ENCODE measurements at places on chromosomes 7 and 10.

DNA sequence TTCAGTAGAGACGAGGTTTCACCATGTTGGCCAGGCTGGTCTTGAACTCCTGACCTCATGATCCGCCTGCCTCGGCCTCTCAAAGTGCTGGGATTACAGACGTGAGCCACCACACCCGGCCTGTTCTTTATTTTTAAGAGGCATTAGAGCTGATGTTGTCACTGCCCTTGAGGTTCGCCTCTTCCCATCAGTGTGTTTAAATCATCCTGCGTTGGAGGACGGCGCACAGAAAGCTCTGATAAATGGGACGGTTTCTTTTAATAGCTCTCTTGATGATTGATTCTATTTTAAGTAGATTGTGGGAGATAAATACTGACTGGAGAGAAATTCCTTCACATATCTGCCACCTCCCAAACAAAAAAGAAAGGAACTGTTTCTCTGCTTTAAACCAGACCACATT, 29.0 kb downstream of the UPP1 start:
- DNase-seq: no peak

GRCh38 chr10:23516530-23516929, 77.7 kb downstream of the OTUD1 start:
- DNase-seq: no peak

GRCh38 chr7:48390388-48391327, 219.4 kb downstream of the ABCA13 start:
- no peak for DNase-seq

- no peak for DNase-seq
Measured at GRCh38 chr7:52498366-52498765, 537.1 kb upstream of the POM121L12 start.

DNA sequence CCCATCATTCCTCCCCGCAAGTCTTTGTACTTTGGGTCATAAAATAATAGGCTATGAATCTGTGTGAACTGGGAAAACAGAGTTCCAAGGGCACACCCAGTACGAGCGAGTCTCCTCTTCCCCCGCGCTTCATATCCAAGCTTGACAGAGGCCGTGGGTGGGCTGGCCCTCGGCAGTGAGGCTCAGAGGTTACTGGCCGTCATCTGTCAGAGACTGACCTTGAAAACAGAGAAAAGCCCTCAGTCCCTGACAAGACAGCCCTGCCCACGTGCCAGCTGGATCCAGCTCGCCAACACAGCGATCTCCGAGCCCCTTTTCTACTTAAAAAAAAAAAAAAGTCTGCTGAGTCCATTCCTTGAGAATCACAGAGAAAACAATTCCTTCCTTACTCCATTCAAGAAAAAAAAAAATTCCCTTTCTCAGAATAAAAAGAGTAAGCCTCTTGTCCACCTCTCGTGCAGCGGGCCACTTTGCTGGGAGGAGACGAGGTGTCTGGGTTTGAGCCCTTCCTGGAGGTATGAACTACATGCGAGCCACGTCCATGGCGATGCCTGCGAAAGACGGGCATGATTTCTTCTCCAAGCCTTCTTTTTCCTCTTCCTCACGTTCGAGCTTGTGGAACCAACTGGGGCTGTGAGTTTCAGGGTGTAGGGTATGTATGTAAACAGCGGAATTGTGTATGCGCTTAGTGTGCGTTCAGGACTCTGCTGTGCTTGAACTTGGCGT, 744 bp upstream of the BICC1 start:
- no peak for DNase-seq

- DNase-seq: no peak
Measured at GRCh38 chr7:85457911-85458310, 271.1 kb upstream of the SEMA3D start.

DNA sequence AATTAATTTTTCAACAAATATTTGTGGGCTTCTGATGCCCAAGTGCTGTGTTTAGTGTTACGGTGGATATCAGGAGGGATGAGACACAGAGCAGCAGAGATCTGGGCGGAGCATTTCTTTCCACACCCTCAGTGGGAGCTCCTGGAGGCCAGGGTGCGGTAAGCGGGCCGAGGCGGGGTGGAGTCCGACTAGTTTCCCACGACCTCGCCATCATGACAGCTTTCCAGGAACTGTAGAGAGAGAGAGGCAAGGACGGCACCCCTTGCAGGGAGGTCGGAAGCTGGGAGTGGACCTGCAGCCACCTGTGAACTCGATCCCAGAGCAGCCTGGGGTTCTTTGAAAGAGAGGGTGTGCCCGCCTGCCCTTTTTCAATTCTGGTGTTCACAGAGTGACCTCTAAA, 128.2 kb downstream of the ACTR3B start:
- no peak for DNase-seq

- DNase-seq: no peak
Measured at GRCh38 chr7:30184791-30185487, 50.2 kb downstream of the MTURN start.

GRCh38 chr10:13709931-13710650, 123.3 kb downstream of the PRPF18 start:
- DNase-seq: no peak

DNA sequence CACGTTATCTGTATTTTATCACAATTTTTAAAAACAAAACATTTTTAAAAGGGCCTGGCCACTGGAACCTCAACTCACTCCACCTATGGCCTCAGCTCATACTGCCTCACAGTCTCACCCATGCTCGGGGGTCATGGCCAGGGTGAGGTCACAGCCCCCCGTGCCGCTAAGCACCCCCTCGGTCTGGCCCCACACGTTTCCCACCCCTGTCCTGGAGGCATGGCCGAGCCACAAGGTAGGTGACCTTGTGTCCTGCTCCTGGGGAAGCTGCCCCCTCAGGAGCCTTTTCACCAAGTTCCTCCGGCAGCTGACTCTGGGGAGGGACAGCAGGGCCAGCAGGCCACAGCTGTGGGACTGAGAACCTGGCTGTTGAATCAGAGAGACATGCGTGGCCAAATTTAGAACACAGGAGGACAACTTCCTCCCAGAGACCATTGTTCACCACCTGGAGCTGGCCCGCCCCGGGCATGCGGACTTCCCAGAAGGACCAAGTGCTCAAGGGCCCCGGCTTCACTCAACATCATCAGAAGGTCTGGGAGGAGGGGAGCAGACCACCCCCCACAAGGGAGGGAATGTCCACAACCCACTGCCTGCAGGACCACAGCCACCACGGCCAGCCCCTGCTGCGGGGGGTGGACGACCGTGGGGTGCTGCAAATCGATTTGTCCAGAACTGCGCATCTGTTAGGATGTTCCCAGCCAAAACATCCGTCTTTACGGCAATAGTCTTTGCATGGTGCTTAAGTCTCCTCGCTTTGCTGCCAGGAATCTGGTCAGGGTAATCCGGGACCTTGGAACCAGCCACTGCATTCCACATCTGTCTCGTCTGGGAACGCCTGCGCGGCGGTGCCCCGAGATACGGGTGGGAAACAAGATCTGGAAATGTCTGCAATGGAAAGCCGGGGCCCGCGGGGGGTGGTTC, 48.6 kb upstream of the PDGFA start:
- DNase-seq: no peak

DNA sequence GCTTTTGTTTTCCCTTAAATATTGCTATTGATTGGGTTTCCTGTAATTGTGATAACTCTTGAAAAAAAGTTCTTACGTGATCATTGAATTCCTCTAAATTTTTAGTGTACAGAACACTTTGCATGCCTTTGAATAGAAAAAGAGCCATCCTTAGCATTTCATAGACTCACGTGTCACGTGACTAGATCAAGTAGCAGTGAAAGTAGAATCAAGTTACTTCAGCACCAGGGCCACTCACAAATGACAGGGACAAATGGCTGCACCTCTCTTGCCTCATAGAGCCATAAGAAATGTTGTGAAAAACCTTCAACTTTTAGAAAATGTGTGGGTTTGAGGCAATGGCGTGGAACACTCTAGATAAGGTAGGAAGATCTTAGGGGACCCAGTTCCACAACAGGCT, 203.8 kb downstream of the ZEB1 start:
- no peak for DNase-seq

DNA sequence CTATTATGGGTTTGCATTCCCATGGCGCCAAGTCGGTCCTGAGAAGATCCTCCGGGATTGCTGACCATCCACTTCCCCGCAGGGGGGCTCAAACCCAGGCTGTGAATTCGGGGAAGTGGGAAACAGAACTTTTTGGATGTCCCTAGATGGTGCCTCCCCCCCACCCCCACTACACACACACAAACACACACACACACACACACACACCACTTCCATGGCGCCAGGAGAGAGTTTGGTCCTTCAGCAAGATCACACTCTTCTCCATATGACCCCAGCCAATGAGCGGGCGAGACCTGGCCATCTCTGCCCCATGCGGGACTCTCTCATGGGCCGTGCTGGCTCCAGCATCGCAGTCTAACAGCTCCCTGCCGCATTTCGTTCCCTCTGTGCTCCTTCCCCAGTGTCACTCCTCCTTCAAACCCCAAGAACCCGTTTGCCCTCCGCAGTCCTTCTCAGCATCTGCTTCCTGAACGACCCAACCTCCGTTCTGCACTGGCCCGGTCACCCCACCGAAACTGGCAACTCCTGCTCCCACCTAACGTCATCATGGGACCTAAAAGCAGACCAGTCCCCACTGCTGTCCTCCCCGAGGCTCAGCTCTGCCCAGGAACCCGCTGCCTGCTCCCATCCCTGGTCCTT, 32.1 kb upstream of the TNRC18 start:
- DNase-seq: no peak

DNA sequence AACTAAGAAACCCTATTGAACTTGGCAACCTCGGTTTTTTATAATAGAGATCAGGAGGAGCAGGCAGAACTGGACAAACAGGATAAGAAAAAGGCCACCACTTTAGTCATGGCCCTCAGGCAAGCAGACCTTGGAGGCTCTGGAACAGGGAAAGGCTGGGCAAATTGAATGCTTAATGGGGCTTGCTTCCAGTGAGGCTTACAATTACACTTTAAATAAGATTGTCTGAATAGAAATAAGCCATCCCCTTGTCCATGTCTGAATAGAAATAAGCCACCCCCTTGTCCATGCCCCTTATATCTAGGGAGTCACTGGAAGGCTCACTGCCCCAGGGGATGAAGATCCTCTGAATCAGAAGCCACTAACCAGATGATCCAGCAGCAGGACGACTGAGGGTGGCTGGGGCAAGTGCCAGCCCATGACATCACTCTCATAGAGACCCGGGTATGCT, 40.6 kb downstream of the AKR1B15 start:
- DNase-seq: peak; percentile 20

- no peak for DNase-seq
Measured at GRCh38 chr7:22317632-22318031, 39.3 kb downstream of the RAPGEF5 start.

DNA sequence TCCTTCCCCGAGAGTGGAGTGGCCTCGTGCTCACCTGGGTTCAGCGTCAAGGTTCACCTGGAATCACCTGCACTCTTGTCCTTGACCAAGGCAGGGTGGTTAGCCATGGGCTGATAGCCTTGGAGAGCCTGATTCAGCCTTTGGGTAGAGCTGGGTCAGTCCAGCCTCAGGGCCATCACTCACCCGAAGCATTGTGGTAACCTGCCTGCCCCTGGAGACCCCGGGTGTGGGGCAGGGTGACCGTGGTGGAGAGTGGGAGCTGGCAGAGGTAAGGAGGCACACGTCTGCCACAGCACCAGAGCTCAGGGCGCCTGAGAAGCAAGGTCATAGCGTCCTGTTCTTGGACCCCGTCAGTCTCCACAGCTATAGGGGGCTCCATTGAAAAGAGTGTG, 27.8 kb upstream of the WDFY4 start:
- no peak for DNase-seq

DNA sequence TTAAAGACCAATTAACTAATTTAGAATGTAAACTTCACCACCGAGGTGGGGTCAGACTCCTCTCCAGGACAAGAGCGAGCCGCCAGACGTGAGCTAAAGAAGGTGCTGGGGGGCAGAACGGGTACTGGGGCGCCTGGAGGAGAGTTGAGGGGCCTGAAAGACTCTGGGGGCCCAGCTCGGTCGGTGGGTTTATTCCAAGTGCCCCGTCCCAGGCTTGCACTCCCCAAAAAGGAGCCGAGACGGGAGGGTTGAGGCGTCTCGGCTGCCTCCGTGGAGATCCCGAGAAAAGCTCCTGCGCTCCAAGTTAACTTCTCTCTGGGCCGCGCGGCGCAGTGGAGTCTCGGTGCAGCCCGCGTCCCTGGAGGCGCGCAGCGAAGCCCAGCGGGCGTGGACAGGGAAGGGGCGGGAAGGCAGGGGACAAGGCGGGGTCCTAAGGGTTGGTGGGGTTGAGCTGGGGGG, 553.3 kb downstream of the TFEC start:
- no peak for DNase-seq

DNA sequence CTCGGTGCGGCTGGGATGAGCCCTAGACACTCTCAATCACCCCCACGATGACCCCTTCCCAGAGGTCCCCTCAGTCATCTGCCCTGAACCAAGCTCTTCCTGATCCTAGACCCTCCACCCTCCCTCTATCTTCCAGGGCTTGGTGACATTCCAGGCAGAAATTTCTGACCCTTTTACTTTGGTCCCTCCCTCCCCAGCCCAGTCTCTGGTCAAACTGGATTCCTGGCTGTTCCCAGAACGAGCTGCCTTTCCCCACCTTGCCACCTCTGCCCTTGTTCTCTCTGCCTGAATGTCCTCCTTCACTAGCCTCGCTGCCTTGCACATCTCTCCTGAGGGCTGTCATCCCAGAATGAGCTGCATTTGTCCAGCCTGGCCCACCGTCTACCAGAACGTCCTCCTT, 1.3 kb upstream of the CLDN4 start:
- no peak for DNase-seq

DNA sequence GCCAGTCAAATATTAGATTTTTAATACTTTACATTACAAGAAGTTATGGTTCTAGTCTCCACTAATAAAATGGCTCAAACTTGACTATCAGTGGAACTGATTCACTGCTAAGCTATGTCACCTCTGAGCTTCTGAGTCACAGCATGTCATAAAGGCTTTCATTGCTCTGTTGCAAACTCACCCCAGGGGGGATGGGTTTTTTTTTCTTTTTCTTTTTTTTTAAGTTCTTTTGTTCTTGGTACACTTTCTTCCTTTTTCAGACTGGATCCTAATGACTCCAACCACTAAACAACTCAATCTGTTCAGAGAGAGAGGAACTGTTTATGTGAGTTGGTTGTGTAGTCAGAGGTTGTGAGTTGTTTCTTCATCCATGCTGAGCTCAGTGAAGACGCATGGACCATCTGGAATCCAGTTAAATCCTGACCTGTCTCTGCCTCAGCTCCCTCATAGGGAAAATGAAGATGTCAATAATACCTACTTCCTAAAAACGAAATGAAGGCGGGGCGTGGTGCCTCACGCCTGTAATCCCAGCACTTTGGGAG, 11.0 kb downstream of the MYOF start:
- peak; percentile 57 for DNase-seq
